ENCODE measurements at places on chromosomes 2 and 18.
A peak's percentile ranks its signal among the peaks of the same experiment; 100 is the strongest.

DNA sequence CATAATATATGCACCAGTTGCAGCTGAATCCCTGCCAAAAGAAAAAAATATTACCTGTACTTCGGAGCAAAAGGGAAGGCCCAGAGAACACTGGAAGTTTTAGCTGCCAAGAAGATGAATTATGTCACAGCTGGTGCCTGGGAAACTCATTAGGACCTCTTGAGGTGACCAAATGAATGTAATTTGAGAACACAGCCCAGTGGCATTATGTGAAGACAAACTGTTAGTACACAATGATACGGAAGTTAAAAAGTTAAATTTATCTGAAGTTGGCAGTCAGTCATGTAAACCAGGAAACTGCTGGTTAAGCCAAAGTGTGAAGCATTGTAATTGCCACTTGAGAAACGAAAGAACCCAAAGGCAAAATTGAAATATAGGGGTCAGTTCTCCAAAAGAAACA is 80.7 kb downstream of the EML4 start:
- no peak for DNase-seq

DNA sequence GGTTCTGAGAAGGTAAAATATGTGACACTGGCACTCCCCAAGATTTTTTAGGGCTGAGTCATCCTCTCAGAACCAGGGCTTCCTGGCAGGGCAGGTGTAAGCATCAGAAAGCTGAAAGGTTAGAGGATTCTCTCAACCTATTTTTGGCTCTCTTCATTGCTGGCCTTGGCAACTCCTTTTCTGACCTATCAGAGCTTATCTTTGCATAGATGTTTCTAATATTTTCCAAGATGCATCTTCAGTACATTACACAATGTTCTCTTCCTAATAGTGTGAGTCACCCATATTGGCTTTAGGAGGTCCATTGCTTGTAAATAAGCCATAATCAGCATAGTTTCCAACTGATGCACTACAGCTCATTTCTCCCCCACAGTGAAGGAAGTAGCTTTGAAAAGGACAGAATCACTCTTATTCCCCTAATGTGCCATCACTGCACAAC is 2008.4 kb upstream of the PIK3C3 start:
- DNase-seq, result peak; percentile 46

- no peak for DNase-seq
Observed at GRCh38 chr2:28687171-28687570, 64.5 kb upstream of the PPP1CB start.

- DNase-seq, result no peak
Observed at GRCh38 chr2:168138901-168139300, 108.5 kb downstream of the STK39 start.

- no peak for DNase-seq
Observed at GRCh38 chr2:221570321-221570935, 1.7 kb downstream of the EPHA4 start.

DNA sequence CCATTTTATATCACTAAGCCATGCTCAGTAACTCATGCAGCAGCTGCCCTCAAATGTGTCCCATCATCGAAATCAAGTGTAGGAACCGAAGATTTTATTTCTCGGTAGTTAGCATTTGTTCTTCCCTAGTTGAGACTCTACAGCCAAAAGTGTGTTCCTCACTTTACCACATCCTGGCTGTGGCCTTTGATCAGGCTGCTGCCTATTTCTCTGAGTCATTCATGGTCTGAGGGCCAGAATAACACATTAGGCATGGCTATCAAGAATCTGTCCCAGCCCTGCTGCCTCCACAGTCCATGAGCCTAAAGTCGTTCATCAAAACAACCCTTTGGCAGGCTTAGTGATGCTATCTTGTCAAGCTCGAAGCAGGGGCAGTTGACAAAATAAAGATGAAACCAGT is 300.1 kb downstream of the TDRD15 start:
- DNase-seq, result no peak

GRCh38 chr2:202335791-202336467 is 40.2 kb upstream of the BMPR2 start:
- no peak for DNase-seq

- DNase-seq, result no peak
Observed at GRCh38 chr2:105249181-105249580, 7.6 kb downstream of the GPR45 start.

GRCh38 chr18:49228187-49228586 is 232.3 kb downstream of the DYM start:
- DNase-seq, result no peak

DNA sequence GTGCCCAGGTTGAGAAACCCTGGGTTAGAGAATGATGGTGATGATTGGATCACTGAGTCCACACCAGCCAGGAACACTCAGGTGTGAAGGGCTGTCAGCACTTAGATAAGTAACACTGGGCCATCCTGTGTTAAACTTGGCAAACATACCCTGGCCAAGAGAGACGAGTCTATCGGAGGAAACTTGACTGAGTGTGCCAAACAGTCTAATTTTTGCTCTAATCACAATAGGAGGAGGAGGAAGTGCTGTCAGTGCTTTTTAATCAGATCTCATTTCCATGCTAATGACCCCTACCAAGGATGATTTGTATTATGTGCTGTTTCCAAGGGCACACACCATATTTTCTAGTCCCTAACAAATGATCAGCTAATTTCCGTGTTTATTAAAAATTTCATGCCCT is 63.8 kb upstream of the SEC11C start:
- DNase-seq, result no peak
